ENCODE measurements at places on chromosomes 1 and 21.

DNA sequence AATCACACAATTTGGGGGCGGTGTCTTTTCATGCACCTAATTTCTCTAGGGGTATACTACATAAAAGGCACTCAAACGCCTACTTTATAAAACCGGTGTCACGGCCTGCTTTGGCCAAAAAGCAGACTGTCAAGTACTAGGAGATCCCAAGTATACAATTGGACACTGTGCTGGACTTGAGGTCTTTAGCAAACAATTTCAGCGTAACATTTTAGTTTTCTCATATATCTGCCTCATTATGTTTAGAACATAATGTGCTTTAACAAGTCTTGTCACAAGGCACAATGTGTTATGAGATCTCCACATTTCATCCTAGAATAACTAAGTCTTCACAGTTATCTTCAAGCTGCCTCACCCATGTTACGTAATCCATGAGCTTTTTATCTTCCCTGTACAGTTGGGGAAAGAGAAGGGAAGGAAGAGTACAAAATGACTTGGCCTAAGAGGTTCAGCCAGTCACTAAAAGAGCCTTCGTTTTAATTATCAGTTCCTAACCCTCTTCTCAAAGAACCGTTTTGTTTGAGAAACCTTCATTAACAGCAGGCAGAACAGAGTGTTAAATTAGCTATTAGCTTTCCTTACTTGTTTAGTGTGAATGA, 1.7 kb downstream of the SSX2IP start:
- DNase-seq: no peak

DNA sequence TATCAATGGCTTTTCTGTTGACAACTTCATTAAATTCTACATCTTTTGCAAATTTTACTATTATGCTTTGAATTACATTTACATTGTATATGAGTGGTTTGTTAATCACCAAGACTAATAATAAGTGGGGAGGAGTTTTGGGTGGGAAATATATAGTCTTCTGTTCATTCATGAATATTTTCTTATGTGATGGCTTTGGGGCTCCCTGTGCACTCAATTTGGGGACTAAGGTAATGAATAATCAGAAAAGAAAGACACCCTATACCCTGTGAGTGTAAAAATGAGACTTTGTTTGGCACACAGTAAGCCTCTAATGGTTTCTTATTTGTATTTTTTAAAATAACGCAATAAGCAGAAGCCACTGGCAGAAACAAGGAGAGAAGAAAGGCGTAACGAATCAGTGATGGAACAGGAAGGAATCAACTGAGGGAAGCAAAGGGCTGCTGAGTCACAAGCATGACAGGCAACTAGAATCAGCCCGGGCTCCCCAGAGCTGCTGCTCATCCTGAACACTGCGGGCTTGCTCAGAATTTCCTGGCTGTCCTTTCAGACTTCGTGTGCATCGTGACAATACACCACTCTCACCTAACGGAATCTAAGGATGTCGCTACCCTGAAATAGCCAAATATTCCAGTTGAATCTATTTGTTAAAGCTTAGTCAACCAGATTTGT, 20.8 kb upstream of the RGS2 start:
- peak; percentile 83 for DNase-seq

DNA sequence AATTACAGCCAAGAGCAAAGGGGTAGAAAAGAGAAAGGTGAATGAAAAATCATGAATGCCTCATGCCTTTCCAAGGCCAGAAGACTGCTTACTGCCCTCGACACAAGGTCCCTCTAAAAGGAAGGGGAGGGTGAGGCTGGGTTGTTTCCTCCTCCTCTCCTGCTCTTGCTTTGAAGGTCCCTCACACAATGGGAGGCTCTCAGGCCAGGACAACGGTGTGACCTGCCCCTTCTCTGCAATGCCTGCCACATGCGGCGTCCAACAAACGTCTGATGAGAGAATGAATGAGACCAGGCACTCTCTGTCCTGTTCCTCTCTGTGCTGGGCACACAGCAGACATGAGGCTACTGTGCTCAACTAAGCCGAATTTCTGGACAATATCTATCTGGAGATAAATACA, 51.3 kb downstream of the SSBP3 start:
- no peak for DNase-seq

GRCh38 chr1:208581209-208581608, 337.0 kb upstream of the PLXNA2 start:
- no peak for DNase-seq

DNA sequence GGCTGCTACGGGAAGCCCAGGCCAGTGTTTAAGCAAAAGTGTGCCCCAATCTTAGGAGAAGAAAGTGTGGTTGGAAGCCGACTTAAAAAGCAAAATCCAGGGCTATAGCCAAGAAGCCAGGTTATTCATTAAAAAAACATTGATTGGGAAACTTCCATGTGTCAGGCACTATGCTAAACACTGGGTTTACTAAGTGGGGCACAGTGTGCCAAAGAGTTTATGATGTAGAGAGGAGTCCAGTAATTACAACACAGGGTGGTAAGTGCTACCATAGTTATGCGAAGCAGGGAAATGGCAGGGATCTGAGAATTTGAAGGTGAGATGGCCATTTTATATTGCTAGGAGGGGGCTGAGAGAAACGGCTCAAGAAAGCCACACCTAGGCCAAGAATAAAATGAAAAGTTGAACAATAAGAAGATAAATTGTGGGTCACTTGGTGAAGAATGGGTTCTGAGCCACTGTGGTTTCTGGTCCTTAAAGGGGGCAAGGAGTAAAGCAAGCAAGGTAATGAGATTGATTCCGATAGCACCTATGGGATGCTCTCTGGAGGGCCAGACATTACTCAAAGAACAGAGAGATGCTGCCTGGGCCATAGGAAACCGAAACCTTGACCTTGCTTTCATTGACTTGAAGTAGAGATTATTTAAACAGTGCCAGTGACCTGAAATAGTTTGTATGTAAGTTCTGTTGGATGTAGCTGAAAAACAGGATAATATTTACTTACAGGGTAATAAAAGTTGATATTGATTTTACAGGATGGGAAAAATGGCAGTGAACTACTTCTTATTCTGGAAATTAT, 177.8 kb downstream of the GIPC2 start:
- DNase-seq: peak; percentile 47

DNA sequence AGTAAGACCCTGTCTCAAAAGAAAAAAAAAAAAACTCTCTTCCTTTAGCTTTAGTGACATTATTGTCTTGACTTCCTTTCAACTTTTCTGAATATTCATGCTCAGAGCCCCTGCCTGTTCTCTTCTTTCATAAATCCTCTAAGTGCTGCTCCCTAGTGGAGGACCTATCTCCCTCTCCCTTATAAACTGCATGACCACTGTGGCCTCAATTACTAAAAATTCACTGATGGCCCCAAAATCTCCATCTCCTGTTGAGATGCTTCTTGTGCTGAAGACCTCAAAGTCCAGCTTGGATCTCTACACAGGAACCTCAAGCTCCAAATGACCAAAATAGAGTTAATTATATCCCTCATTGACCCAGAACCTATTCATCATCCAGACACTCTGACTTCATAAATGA, 7.8 kb downstream of the ITLN1 start:
- no peak for DNase-seq

- DNase-seq: no peak
Observed at GRCh38 chr1:161978011-161978790, 45.5 kb downstream of the OLFML2B start.

GRCh38 chr1:214187933-214188332, 93.0 kb upstream of the SMYD2 start:
- no peak for DNase-seq

DNA sequence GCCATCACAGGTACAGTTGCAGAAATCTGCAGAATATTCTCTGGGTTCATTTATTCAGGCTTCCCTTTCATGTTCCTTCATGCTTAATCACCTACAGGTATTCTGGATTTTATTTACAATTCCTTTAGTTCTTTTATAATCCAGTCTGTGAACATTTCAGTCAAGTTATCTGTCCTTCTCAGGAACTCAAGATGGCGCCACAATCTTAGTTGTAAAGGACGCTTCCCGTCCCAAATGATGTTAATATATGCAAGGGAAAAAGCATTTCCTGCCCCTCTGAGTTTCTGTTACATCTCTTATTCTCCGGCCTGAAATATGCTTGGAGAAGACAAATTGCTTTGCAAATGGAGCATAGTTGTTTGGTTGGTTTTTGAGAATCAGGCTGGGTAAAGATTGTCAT, 19.3 kb downstream of the F3 start:
- no peak for DNase-seq

DNA sequence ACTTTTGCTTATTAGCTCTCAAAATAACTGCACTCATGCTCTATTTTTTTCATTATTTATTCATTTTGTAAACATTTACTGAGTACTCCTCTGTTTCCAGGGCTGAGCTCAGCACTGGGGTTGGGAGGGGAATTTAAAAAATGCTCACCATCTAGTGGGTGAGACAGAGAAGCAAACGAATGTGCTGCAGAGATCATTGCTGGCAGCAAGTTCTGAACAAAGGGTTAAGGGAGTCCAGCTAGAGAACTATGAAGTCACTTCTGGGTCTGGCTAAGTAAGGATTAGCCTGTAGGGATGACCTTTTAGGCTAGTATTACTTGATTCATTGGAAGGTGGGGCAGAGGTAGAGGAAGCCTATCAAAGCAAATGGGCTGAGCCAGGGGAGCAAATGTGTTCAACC, 99.1 kb upstream of the ZNF644 start:
- DNase-seq: no peak

GRCh38 chr1:172882791-172883386, 167.9 kb downstream of the TNFSF18 start:
- no peak for DNase-seq

DNA sequence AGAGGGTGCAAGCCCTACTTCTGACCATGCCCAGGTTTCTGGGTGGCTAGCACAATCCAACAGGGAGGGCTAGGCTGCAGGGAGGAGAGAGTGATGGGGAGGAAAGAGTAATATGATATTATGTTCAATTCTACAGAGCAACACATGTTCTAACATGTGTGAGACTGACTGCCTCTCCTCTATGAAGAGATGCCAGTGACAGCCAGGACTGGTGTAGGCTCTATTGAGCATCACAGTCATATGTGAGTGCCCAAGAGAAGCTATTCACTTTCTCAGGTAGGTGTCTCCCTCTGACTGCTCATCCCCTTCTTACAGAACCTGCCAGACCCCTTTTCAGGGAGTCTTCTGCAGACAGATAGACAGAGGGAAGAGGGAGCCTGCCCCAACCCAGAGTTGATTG, 446.1 kb downstream of the SIPA1L2 start:
- DNase-seq: no peak

- DNase-seq: no peak
Observed at GRCh38 chr1:196997423-196997822, 20.1 kb downstream of the CFHR5 start.

- no peak for DNase-seq
Observed at GRCh38 chr1:219564109-219564508, 48.8 kb downstream of the ZC3H11B start.

- peak; percentile 82 for DNase-seq
Observed at GRCh38 chr1:244322791-244323521, 128.8 kb downstream of the ADSS2 start.

- no peak for DNase-seq
Observed at GRCh38 chr21:39085843-39086405, 97.3 kb downstream of the PSMG1 start.

GRCh38 chr1:155207806-155208540, at the start of gene THBS3:
TSS of gene THBS3 (minus strand) at chr1:155207897. CDS start at chr1:155207876, 21 bp downstream.
- peak; percentile 42 for DNase-seq

DNA sequence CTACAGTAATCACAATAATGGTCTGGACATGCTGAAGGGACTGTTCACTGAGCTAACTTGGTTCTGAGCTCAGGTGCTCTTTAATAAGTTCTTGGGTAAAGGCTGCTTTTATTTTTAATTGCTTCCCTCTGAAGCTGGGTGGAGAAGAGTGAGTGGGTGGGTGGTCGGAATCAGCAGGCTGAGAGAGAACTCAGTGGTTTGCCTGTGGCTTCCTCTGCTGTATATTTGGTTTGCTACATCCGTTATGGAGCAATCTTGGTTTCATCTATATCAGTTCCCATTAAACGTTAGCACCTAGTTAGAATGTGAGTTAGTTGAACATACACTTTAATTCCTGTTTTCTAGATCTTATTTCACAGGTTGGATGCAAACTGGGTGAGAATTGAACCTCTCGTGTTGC, 23.3 kb downstream of the CNIH4 start:
- DNase-seq: no peak

- DNase-seq: no peak
Observed at GRCh38 chr1:236808005-236808404, 12.9 kb downstream of the MTR start.

- no peak for DNase-seq
Observed at GRCh38 chr21:34215911-34216717, 142.7 kb downstream of the MRPS6 start.

GRCh38 chr1:243903041-243903440, 53.0 kb upstream of the AKT3 start:
- DNase-seq: no peak

DNA sequence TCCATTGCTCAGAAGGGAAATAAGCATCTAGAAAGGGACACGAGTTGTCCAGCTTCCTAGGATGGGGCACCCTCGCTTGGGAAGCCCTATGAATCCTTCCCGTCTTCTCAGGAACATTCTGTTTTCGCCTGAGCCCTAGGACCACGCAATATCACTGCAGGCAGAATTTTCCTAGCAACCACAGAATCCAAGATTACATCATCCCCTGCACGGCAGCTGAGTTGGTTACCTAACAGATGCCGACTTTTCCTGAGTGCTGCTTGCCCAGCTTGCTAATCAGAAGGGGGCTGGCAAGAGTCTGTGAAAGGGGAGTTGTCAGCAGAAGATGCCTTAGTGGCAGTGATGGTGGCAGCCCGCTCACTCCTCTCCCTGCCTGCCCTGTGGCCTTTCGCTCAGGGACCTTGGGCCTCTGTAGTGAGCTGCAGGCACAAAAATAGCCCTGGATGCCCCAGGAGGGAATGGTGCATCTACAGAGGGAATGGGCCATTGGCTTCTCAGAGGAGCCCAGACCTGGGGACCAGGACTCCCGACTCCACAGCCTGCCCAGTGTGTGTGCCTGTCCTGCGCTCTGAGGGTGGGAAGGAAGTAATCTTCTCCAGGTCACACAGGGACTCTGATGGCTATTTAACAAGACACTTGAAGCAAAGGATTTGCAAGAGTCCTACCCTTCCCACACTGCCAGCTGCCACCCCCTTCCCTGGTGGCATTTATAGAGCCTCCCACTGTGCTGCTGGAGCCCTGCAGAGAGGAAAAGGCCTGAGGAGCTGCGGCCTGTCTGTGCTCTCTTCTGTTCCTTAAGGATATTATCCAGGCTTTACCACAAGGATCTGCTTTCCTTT, 28.9 kb upstream of the CLSTN1 start:
- DNase-seq: no peak

- DNase-seq: no peak
Observed at GRCh38 chr1:182603646-182604174, 479 bp downstream of the RGS16 start.

- no peak for DNase-seq
Observed at GRCh38 chr21:35007348-35007747, 41.8 kb downstream of the RUNX1 start.

DNA sequence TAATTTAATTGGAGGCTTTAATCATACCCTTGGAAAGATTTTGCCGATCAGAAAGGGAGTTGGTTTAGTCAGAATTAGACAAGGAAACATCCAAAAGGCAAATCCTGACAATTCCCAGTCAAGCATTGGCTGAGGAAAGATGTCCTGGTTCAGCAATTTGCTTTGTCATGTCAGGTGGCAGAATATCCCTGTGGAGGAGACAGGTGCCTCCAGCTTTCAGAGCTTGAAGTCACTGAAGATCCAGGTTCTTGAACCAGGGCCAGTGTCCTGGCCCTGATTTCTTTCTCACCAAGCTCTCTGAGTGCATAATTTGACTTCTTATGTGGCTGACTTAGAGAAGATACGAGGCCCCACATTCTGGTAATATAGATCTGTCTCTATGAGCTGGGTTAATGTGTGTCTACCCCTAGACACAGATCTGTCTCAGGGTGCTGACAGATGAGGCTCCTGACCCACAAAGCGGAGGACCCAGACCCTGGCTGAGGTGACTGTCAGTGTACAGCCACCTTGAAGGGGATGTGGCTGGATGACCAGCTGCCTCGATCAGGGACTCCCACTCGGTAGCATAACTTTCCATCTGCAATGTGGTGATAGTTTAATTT, 118.9 kb downstream of the HHAT start:
- no peak for DNase-seq
